ENCODE measurements at places on chromosomes 5 and 9.
A peak's percentile ranks its signal among the peaks of the same experiment; 100 is the strongest.

DNA sequence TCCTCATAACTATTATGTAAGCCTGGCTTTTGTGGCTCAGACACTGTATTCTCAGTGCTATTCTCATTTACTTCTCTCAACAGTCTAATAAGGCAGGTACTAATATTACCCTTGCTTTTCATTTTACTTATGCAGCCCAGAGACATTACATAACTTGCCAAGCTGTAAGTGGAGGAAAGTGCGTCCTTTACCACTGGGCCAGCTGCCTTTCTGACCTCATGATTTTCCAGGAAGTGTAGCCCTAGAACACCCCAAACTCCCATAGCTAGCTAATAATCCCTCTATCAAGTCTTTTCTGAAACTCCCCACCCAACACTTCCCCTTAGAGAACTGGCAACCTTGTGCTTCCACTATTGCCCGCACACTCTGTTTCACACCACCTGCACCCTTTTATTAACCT is 192.9 kb upstream of the HMHB1 start:
- no peak for DNase-seq

DNA sequence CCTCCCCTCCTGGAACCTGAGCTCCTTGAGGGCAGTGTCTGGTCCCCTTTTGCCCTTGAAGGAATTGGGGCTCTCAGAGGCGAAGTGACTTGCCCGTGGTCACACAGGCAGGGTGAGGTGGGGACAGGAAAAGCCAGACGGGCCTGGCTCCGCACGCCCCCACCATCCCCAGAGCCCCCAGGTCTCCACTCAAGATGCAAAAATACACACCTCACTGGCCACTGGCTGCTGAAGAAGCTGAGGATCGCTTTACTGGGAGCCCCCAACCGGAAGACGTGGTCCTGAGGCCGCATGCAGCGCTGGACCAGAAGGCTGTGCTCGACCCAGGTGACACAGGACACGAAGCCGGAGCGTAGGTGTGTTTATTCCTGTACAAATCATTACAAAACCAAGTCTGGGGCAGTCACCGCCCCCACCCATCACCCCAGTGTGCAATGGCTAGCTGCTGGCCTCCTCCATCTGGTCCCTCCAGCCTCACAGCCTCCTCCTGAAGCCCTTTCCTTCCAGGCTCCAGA is 7.6 kb upstream of the AK1 start:
- no peak for DNase-seq

DNA sequence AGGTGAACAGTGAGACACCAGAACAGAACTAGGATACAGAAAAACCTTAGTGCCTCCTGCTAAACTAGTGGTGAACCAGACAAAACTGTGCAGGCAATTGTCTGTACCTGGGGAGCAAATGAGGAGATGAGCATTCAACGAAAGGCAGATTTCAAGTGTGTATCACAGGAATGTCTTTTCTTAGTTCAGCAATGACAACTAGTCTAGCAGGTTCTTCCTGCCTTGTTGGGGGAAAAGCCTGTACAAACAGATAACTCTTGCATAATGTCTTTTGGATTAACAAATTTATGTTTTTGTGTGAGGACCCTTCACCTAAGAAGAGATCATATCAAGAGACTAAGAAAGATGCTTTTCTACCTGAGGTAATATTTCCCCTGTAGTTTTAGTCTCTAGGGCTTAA is 21.8 kb upstream of the DENND4C start:
- DNase-seq, result no peak

- no peak for DNase-seq
Measured at GRCh38 chr9:121694600-121694999, 43.2 kb downstream of the DAB2IP start.

- DNase-seq, result no peak
Measured at GRCh38 chr9:10127867-10128266, 484.9 kb downstream of the PTPRD start.

DNA sequence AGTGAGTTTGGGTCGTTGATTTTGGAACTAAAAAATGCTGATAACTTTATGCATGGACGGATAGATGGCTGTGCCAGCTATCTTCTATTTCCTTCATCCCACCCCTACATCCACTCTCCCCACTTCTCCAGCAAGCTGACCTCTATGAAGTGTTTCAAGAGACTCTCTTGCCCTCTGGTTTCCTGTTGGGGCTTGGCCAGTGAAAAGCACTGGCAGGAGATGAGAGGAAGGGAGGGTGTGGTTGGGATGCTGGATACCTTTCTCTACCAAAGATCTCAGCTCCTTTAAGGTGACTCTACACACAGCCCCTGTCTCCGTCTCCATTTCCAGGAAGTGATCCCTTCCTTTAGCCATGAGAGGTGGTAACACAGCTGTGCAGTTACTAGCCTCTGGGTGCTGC is 30.0 kb upstream of the JMY start:
- no peak for DNase-seq

DNA sequence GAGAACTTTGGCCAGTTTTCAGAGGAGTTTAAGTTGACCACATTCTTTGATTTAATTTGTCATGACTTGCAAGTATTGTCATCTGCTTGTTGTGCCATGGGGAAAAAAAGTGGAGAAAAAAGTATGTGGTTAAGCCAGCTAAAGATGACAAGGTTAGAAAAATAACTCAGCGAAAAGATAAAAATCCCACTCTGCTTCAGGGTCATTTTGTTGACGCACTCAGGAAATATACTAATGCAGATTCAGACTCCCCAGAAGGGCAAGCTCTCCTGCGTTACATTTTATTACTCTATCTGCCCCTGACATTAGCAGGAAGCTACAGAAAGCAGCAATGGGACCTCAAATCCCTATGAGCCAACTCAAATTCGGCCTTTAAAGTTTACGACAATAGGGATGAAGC is 27.6 kb upstream of the TESK1 start:
- DNase-seq, result no peak

DNA sequence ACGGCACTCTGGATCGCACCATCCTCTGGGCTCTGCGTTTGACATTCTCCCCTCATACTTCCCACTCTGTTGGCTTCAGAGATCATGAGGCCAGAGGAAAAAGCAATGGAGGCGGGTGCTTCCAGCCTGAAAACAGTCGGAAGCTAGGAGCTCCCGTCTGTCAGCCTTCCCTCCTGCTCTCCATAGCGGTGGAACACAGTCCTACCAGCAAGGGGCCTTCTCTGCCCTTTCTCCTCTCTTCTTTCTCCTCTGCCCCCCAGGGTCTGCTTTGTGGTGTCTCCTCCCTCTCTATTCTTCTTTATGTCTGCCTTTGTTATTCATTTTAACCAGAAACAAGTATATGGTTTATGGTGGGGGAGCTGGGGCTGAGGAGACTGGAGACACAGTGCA is 152.5 kb upstream of the NFIB start:
- DNase-seq, result no peak

- DNase-seq, result no peak
Measured at GRCh38 chr9:76732341-76732958, 31.8 kb upstream of the PCA3 start.

DNA sequence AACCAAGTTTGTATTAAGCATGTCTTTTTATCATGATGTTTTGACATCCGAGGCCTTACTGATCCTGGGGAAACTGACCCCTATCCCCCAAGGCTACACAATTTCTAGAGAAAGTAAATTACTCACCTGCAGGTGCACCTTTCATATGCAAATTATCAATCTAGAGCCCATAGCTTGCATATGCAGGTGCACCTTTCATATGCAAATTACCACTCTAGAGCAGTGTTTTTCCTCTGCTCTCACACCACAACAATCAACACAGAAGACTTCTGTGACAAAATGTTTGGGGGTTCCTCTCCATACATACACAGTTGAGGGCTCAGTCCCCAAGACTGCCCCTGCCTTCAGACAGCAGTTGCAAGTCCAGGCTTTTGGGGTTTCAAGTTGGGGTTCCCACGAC is 203.7 kb upstream of the RORB start:
- no peak for DNase-seq

DNA sequence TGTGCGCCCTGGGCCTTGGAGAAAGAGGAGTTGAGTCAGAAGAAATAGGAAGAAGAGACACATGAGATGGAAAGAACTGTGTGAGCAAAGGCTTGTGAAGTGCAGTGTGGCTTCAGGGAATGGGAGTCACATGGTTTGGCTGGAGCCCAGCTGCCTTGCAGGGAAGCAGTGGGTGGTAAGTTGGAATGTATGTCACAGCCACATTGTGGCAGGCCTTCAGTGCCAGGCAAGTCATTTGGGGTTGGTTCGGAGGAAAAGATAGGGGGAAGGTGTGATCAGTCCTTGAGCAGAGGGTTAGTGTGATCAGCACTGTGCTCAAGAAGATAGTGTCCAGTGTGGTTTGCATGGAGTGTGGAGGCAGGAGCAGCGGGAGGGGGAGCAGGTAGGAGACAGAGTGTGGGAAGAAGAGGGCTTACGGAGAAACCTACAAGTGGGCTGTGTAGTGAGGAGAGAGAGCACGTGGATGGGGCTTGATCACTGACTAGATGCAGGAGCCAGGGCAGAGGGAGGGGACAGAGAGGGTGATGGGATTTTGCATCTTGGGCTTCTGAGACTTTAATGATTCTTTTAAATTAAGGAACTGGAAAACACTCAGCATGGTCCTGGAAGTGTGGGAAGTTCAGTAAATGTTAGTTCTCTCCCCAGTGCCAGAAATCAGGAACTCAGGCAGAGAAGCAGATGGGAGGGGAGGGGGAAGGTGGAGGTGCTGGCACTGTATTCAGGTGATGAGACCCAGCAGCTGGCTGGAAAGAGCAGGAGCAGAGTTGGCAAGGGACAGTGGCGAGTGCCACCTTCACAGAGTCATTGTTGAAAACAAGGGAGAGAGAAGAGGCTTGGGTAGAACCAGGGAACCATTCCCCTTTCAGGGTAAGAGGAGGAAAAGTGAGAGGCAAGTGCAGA is 46.6 kb downstream of the ARHGAP26 start:
- DNase-seq, result no peak

DNA sequence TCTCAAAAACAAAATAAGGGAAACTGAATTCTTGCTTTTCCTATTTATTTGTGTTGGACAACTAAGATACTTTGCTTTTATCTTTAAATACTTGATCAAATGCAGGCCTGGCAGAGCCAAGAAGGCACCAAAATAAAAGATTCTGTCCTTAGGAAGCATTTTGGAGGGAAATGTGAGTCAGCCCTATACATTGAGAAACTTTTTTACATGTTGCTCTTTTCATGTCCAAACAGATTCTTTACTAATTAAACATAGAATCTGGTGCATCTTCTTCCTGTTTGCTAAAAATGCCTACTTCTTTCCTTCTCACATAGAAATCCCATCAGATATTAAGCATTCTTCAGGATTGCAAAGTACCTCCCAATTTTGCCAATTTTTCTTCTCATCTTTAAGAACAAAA is 1160.4 kb downstream of the EFNA5 start:
- no peak for DNase-seq

- no peak for DNase-seq
Measured at GRCh38 chr5:90786756-90787155, 228.2 kb downstream of the ADGRV1 start.

DNA sequence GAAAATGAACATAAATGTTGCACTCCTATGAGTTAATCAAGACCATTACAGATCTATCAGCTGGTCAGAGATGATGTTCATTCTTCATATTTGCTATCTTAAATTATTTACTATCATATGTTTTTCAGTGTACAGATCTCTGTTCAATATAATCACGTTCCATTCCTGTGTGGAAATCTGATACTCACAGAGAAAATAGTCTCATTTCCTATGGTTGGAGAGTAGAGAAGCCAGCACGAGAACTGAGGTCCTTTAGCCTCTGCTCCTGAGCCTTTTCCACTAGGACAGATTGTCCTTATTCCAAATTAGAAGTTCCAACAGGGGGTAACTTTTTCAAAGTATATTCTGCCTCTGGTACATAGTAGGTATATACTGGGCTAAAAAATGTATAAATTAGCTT is 29.2 kb downstream of the UGCG start:
- no peak for DNase-seq

DNA sequence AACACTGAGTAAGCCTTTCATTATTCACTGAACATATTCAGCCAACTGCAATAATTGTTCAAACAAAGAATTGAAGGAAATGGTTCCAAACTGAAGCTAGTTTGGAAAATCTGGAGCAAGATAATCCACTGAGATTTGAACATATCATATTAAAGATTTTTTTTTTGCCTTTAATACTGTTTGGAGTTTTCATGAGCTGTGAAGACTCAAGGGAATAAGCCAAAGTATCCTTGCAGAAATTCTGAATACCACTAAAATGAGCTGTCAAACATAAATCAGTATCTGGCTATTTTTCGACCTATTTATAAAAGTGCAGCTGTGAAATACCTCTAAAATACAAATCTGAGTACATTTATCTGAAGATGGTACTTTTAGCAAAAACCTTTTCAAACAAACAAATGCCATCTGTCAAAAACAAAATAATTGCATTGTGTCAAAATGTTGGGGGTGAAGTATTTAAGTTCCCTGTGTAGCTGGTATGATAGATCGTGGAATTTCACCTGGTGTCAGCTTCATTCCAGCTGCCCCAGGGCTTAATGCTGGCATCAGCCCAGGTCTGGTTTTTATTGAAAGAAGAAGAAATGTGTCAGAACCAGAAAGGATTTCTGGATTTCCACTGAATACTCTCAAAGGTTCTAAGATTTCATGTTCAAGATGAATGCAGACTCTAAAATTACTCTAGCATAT is 149.0 kb upstream of the GRAMD2B start:
- DNase-seq, result no peak

GRCh38 chr9:99039505-99040182 is 65.3 kb upstream of the TGFBR1 start:
- no peak for DNase-seq

DNA sequence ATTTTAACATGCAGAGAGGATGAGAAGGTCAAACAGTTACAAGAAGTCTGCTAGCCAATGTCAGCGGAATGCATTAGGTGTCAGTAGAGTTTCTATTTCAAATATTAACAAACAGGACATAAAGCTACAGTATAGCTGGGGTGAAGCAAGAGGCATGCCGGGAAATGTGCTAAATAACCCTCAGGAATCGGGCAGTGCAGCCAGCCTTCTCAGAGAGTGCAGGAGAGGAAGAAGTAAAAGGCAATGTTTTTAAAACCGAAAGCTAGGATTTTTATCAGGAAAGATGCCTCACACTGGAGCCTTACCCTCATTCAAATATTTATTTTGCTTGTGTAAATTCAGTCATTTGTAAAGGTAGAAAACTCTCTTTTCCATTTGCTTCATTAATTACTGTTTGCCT is 59.1 kb upstream of the SH3GL2 start:
- DNase-seq, result no peak

GRCh38 chr5:39080597-39081204 is 6.5 kb upstream of the RICTOR start:
- peak; percentile 10 for DNase-seq

DNA sequence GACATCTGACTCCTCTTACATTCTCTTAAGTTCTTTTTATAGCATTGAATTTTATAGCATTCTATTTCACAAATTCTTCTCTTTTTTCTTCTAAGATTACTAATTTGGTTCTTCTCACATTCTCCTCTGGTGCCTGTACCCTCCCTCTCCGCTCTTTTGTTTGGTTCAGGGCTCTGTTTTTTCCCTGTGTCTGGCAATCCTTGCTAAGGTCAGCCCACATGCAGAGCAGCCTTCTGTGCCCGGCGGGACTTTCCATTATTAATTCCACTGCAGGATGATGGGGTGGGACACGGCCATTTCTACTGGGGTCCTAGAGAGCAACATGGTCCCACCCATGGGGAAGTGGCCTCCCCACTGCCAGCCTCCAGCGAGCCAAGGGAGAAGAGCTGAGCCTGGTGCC is 9.8 kb upstream of the TRAF2 start:
- DNase-seq, result no peak

- no peak for DNase-seq
Measured at GRCh38 chr5:7827610-7828009, 23.3 kb downstream of the CFAP90 start.

- DNase-seq, result no peak
Measured at GRCh38 chr5:57878301-57878722, 395.7 kb upstream of the ACTBL2 start.

All from memory B cell (primary cell).